Left colon (tissue), 2 donors: ENCODE measurements at places on chromosomes 11 and 22. TPM values are rescaled to one million over a fixed set of nuclear protein-coding genes. Genes with fewer than 3 reads are reported as not detected.

DNA sequence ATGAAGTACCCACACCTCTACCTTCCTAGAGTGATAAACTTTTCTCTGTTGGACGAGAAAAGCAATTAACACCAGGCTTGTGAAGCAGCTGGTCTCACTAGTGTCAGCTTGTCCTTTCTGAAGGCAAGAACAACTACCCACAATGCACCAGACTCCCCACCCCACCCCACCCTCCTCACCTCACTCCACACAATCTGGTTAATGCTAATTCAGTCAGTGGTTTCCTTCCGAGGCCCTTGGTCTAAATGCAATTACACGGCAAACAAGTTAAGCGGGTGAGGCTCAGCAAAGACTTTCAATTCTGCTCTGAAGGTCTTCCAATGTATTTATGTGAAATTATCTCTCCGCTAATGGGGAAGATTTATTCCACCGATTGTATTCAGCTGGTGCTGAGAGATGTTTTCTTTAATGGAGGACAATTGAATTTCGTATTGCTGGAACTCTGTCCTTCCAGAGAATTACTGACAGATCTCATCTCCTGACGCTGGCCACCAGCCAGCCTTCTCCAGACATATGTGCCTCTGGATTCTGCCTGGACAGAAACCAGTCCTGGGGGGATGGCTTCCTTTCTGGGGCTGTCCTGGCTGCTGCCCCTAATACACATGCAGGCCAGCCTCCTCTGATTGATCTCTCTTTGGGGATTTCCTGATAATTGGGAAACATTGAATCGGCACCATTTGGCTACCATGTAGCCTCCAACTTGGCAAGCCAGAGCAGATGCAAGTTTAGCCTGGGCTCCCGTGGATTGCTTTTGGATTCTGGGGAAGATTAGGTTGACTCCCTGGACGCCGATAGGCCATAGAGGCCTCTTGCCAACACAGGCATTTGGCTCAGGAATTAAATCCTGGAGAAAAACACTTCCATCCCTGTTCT is 165.8 kb upstream of the NARS2 start:
- peak; percentile 32 for DNase-seq

DNA sequence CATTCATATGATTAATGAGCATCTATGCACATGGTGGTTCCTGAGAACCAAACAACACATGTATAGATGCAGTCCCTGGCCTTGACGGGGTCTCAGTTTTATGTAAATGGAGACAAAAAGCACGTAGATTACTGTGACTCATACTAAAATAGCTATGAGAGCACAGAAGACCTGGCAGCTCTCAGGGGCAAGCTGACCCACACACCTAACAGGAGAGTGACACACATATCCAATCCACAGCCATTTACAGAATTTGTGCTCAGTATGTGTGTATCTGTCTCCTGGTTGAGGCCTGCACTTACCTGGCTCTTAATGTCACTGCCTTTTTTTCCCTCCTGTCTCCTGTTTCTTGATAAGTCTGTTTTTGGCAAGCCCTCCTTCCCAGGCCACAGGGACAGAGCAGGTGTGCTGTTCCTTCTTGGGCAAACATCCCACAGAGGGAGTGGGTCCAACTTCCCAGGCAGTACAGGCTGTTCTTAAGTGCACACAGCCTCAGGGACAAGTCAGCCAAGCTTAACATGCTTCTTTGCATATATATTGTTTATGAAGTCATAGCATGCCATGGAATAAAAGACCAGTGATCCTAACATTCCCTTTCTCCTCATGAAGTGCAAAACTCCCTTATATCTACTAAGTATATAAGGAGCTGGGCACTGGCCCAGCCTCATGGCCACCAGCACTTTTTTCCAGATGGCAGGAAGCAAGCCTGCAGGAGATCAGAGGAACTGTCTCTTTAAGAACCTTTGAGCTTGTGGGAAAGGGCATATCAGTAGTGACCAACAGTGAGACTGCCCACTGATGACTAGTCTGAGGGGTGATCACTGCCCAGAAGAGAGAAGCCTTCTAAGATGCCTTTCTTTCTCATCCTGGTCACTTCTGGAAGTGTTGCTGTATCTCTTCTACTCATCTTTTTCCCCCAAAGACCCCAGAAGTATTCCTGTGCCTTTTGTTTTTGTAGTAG is 124.7 kb upstream of the CCDC90B start:
- DNase-seq, result no peak

- no peak for DNase-seq
Observed at GRCh38 chr11:88315981-88316441, 21.5 kb downstream of the CTSC start.

DNA sequence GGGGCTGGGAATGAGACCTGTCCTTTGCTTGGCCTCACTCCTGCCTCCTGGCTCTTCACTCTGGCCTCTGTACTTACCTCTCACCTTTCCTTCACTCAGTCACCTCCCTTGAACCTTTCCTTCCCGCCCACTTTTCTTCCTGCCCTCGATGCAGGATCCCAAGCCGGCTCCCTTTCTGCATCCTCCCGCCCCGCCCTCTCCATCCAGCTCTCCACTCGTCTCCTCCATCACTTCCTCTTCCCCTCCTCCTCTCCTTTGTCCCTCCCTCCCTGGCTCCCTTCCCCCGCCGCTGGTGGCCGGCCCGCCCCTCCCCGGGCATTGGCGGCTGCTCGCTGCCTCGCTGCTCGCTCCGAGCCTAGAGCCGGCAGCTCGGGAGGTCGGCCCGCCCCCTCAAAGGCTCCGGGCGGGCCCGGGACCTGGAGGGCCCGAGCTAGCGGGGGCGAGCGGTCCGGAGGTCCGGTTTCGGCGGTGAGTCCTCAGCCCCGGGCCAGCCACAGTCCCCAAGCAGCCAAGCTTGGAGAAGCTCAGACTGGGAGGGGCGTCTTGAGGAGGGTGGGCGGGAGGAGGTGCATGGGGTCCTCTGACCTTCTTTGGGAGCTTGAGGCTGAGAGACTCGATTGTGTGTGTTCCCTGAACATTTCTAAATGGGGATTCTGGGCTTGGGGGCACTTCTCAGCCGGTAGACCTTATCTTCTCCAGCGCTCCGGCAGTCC is 13.8 kb downstream of the PHLDB1 start:
- DNase-seq, result peak; percentile 85

- DNase-seq, result peak; percentile 22
Observed at GRCh38 chr11:12914400-12914912, 94.7 kb upstream of the RASSF10 start.

GRCh38 chr22:50506611-50507420 is 686 bp downstream of the LMF2 start:
- peak; percentile 49 for DNase-seq

- no peak for DNase-seq
Observed at GRCh38 chr22:17419348-17419747, 50.1 kb downstream of the CECR2 start.

The LIF gene
- 8.2 TPM for total RNA-seq

The HEPN1 gene
- total RNA-seq, result not detected

The KCNE3 gene
- total RNA-seq, result 18.8 TPM

The AMOTL1 gene
- total RNA-seq, result 3.3 TPM
